ENCODE measurements at places on chromosomes 7 and 10.

- DNase-seq, result no peak
These were observed 152.5 kb downstream of the SEMA3A start for GRCh38 chr7:84042110-84042539.

GRCh38 chr7:148391591-148391990, 199.0 kb upstream of the C7orf33 start:
- DNase-seq, result no peak

GRCh38 chr7:2512179-2512661, 7.4 kb upstream of the LFNG start:
- no peak for DNase-seq

DNA sequence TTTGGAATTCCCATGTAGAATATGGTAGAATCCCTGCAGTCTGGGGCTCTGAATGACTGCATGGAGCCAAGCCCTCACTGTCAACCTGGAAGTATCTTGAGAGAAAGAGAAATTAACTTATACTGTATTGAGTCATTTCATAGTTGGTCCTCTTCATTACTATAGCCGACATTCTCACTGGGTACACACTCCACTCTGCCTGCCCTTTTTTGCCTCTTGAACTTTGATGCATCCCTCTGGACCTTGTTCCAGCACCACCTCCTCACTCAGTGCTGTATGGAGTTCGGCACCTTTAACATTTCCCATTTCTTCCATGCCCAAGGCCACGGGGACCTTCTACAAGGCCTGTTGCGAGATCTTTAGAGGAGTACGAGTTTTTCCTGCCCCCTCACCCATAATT, 4.6 kb upstream of the ARHGAP22 start:
- no peak for DNase-seq

All from stimulated activated CD4-positive, alpha-beta T cell treated with anti-CD3 and anti-CD28 coated beads, Interleukin-4, amount 100 ng/mL, for 48 hours (primary cell).